Kasumi-1 (cell line): ENCODE measurements at places on chromosomes 1 and 21.

DNA sequence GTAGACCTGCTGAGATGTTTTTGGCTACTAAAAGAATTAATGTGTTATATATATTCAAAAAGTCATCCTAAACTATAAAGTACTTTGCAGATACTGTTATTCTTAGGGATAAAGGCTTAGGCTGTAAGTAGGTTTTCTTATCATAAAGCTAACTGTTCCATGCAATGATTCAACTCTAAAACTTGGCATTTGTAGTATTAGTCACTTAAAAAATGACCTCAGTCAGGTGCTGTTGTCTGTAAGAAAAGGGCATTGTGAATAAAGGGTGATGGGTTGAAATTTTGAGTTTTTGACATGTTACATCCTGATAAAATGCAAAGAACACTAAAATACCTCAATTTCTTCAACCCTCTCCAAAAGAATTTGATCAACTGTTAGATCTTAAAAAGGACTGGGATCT lies 32.9 kb downstream of the ADCY10 start:
- DNase-seq, result no peak

- DNase-seq, result no peak
Measured at GRCh38 chr1:43947874-43948437, 1.2 kb downstream of the IPO13 start.

DNA sequence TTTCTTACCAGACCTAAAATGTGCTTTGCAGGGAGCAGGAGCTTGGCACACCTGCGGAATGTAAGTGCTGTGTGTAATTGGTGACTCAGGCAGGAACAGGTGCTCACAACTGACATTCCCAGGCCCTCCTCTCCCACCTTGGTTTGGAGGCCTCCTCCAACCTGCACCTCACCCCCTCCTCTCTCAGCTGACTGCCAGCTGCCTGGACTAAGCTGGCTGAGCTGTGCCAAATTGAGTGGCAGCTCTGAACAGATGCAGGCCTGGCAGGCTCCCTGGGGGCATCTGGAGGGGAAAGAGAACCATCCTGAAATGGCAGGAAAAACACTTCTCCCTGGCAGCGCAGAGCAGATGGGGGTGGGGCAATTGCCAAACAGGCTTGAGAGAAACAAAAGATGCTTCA lies 91.7 kb upstream of the PGBD5 start:
- DNase-seq, result no peak

DNA sequence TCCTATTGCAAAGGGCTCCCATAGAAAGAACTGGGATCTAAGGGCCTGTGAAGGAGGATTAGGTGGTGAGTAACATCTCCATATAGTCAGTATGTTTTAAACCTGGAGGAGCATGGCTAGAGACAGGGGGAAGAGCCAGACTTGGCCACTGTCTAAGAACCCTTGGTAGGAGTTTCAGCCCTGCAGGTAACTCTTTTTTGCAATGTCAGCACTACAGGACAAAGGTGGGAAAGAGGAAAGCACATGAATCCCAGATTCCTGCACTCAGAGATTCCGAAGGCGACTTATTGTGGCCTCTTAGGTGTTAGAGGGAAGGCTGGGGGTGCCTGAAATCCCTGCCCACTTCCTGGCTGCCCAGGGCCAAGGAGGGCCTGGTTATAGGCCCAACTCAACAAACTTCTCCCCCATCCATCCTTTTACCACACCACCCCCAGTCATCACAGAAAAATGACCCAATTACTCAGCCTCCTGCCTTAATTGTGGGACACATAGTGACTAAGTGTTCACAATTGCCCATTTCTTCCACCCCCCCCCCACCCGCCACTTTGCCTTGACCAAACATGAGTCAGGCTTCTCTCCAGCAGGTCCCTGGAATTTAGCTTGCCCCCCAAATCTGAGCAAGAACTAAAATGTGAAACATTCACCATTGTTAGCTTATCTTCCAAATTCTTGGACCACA lies 1.9 kb upstream of the NTNG1 start:
- DNase-seq, result no peak

- no peak for DNase-seq
Measured at GRCh38 chr1:170145061-170145460, 698 bp upstream of the NTMT2 start.
